A549 treated with DMSO at 1 μM for 4 hours (cell line): ENCODE measurements at places on chromosomes 2 and 18. TPM values are rescaled to one million over a fixed set of nuclear protein-coding genes. Genes with fewer than 3 reads are reported as not detected.

Gene MERTK
- 1.7 to 2.7 TPM (median 2.1 TPM) in 5 replicates for total RNA-seq

Gene CCL20
- 2.3 to 7.2 TPM (median 3.2 TPM) in 5 replicates for total RNA-seq

Gene MAP3K20
- total RNA-seq: 32.0 to 45.8 TPM (median 42.4 TPM) in 5 replicates

Gene KLHL29
- total RNA-seq: 3.4 to 5.1 TPM (median 4.4 TPM) in 5 replicates

Gene REG3A
- total RNA-seq: not detected in 5 replicates

Gene RTKN
- 19.2 to 28.0 TPM (median 20.7 TPM) in 5 replicates for total RNA-seq

Gene SNED1
- total RNA-seq: 0.38 to 0.65 TPM (median 0.48 TPM) in 5 replicates

Gene GALR1
- not detected in 5 replicates for total RNA-seq

Gene DPY30
- 106 to 119 TPM (median 108 TPM) in 5 replicates for total RNA-seq

Gene DSC3
- total RNA-seq: 1.6 to 2.5 TPM (median 1.8 TPM) in 5 replicates

Gene LRPPRC
- total RNA-seq: 86.1 to 129 TPM (median 118 TPM) in 5 replicates

Gene PRLH
- total RNA-seq: not detected in 5 replicates

Gene SLC14A1
- 0.17 to 0.21 TPM (median 0.19 TPM) in 4 of 5 replicates, not detected in the other for total RNA-seq

Gene RGPD8
- total RNA-seq: 3.4 to 4.9 TPM (median 4.1 TPM) in 5 replicates

Gene CWC22
- 12.2 to 14.9 TPM (median 14.4 TPM) in 5 replicates for total RNA-seq

Gene SLC4A3
- 2.8 to 3.6 TPM (median 2.8 TPM) in 5 replicates for total RNA-seq
